ENCODE measurements at places on chromosomes 13 and 19.
A peak's percentile ranks its signal among the peaks of the same experiment; 100 is the strongest.

DNA sequence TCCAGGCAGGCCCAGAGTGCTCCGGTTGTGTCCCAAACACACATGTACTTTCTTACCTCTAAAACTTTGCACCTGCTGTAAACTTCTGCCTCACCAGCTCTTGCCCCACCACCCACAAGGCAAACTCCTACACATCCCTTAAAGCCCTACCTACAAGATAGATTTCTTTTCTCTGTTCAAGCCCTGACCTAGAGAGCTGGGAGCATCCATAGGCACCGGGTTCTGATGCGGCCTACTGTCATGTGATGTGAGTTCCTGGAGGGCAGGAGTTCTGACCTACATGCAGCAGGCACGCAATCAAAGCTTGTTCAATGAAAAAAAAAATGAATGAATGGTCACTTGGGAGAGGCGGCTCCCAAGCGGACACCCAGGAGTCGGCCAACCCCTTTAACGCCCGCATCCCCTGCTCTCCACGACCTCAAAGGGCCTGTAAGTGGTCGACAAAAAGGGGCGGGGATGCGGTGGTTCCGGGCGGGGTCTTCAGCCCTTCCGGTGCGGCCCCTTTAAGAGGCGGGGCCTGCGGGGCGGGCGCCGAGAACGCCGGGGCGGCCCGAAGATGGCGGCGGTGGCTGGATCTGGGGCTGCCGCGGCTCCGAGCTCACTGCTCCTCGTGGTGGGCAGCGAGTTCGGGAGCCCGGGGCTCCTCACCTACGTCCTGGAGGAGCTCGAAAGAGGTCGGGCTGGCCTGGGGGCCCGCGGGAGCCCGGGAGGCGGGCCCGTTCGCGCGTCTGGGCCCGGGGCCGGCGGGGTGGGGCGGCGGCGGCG, at the start of gene MAP1S:
Gene MAP1S (plus strand): TSS at position 534 of the 765 bp plus-strand sequence. CDS start 23 bp downstream, at position 557.
- peak; percentile 14 for DNase-seq

GRCh38 chr19:48398102-48398374, 4.6 kb downstream of the GRIN2D start:
- no peak for DNase-seq

DNA sequence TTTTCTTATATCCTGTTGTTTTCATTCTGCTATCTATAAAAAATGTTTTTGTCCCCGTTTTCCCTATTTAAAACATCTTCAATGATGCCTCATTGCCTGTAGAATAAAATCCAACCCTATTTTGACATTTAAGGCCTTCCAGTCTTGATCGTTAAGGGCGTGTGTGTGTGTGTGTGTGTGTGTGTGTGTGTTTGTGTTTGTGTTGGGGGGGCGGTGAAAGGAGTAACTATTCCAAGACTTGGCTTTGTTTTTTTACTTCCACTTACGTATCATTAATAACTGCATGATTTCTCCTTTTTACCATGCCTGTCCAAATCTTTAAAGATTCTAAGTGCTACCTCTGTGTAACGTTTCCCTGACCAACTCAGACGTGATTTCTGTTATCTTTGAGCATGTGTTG, 784 bp downstream of the PIBF1 start:
- no peak for DNase-seq

- DNase-seq, result no peak
These were observed 6.7 kb downstream of the FCGBP start for GRCh38 chr19:39927524-39928356.

- no peak for DNase-seq
These were observed 26.8 kb downstream of the PPP5C start for GRCh38 chr19:46373491-46374359.

GRCh38 chr19:54530866-54531265, 28.2 kb downstream of the LAIR2 start:
- DNase-seq, result no peak

DNA sequence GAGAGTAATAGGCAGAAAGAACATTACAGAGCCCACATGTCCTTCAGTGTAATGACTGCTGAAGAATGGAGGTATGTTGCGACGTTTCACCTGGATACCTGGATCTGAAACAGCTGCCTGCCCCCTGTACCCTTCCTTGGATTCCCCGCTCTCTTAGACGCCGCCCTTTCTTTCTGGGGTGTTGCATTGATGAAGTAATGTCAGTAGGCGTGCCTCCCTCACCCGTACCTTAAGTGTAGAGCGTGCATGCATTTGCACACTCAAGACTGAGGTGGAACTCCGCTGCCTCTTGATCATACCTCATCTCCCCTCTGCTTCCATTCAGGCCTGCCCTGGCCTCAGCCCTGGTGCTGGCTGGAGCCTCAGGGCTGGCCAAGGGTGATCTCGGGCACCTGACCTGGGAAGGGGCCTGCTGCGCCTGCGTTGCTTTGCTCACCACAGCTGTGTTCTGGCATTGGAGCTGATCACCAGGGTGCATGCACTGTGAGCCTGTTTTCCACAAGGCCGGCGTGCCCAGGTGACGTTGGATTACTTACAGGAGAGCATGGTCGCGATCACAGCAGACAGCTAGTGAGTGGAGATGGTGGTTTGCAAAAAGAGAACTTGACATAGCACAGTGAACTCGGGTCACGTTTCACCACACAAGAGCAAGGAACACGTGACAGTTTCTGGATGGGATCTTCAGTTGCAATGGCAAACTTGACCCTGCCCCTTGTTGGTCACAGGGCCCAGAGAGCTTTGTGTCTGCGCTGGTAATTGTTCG, 99.0 kb downstream of the ARHGEF7 start:
- DNase-seq, result no peak

- DNase-seq, result no peak
These were observed 4.2 kb upstream of the MADCAM1 start for GRCh38 chr19:492091-492531.

GRCh38 chr19:46344363-46344762, 2.5 kb upstream of the PPP5C start:
- DNase-seq, result no peak

DNA sequence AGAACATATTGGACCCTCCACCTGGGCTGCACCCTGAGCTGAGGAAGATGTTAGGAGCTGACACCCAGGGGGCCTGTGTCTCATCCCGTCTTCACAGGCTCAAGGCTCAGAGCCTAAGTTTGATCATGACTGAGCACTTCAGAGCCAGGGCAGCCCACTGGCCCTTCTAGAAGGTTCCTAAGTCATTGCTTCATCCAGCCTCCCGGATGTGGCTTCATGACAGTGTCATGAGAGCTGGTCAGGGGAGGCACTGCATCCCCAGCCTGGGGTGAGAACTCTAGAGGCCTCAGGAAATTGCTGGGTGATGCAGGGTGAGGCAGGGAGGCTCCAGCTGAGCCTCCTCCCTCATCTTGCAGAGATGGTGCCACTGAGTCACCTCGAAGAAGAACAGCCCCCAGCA, 24.9 kb upstream of the PIK3R2 start:
- DNase-seq, result no peak

- no peak for DNase-seq
These were observed 202.7 kb downstream of the PCCA start for GRCh38 chr13:100291624-100292023.

GRCh38 chr19:2987797-2988196, 10.4 kb downstream of the TLE6 start:
- DNase-seq, result no peak

DNA sequence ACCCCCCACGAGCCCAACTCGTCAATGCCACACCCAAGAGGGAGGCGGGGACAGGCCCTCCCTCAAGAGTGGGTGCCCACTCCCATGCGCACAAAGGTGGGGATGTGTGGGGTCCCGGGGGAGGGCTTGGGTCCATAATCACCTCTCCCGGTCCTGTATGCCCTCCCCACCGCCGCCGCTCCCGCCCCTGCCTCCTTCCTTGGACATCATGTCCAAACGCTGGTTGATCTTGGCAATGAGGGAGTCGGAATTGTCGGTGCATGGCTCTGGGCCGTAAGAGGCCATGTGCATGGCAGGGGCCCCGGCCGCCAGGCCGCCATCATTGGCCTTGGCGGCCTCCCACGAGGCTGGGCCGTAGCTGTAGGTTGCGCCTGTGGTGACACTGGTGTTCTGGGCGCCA, 5.9 kb downstream of the AKAP8 start:
- no peak for DNase-seq

DNA sequence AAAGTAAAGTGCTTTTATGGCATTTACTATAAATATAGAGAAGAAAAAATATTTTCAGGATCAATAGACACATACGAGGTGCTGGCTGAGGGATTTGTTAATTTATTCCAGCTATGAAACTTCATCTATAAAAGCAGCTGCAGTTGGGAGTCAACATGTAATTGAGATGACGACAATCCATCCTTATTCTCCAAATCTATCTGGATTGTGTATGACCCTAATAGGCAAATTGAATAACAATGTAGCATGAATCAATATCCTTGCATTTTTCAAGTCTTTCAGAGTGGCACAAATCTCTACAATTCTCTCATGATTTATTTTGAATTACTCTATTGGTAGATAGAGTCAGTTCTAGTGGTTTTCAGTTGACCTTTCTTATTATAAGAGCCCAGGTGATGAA, 1296.5 kb upstream of the SPRY2 start:
- DNase-seq, result no peak

GRCh38 chr13:51068501-51068900, 42.6 kb downstream of the C13orf42 start:
- no peak for DNase-seq

- DNase-seq, result no peak
These were observed 101.2 kb upstream of the MBNL2 start for GRCh38 chr13:97120976-97121375.

Measured in stimulated activated CD8-positive, alpha-beta memory T cell treated with anti-CD3 and anti-CD28 coated beads, Interleukin-4, amount 100 ng/mL, for 1 hour (primary cell).